HT1080 (cell line): ENCODE measurements at places on chromosomes 7 and 10. TPM values are rescaled to one million over a fixed set of nuclear protein-coding genes. Genes with fewer than 3 reads are reported as not detected.
A peak's percentile ranks its signal among the peaks of the same experiment; 100 is the strongest.

DNA sequence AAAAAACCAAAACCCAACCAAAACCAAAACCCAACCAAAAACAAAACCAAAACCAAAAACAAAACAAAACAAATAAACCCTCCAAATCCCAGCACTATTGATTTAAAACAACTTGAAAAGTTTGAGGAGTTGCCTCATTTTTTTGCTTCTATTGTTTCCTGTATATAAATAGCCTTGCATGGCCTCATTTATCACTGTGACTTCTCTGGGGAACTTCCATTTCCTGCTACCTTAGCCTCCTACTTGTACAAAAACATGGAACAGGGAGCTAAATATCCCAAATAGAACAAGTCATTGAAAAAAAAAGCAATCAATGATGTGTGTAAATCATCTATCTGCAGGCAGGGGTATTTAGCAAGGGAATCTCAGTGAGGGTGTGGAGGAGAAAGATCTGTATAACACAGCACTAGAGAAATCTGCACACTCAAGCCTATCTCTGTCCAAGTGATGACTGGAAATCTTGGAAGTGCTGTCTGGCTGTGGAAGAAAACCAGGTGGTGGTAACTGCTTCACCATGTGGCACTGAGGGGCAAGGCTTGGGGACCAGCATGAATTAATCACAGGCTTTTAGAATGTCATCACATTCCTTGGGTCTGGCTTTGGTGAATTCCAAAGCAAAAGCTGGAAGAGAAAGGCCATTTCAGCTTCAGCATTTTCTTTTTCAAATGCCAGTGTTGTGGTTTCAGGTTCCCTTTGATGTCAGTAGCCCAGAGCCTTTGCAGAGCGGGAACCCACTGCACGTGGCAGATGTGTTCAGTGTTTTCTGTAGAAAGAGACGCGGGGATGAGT lies 349.5 kb upstream of the ZNF32 start:
- DNase-seq = no peak

GIMAP7 gene
- total RNA-seq = not detected in 2 replicates

ENKUR gene
- total RNA-seq = 0.26 and 0.53 TPM in 2 replicates

DNA sequence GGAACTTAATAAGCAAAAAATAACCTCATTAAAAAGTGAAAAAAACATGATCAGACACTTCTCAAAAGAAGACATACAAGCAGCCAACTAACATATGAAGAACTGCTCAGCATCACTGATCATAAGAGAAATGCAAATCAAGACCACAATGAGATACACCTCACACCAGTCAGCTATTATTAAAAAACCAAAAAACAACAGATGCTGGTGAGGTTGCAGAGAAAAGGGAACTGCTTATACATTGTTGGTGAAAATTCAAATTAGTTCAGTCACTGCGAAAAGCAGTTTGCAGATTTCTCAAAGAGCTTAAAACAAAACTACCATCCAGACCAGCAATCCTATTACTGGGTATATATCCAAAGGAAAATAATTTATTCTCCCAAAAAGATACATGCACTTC lies 513.3 kb downstream of the MDFIC start:
- no peak for DNase-seq

CYP3A5 gene
- total RNA-seq = 0.18 and 0.57 TPM in 2 replicates

ASB15 gene
- not detected in 2 replicates for total RNA-seq

- no peak for DNase-seq
These were observed 16.3 kb downstream of the MTPN start for GRCh38 chr7:135960709-135961451.

- peak; percentile 44 for DNase-seq
These were observed 21.2 kb upstream of the UCN3 start for GRCh38 chr10:5343561-5343960.

- no peak for DNase-seq
These were observed 113.4 kb upstream of the AHR start for GRCh38 chr7:17184805-17185689.

DNA sequence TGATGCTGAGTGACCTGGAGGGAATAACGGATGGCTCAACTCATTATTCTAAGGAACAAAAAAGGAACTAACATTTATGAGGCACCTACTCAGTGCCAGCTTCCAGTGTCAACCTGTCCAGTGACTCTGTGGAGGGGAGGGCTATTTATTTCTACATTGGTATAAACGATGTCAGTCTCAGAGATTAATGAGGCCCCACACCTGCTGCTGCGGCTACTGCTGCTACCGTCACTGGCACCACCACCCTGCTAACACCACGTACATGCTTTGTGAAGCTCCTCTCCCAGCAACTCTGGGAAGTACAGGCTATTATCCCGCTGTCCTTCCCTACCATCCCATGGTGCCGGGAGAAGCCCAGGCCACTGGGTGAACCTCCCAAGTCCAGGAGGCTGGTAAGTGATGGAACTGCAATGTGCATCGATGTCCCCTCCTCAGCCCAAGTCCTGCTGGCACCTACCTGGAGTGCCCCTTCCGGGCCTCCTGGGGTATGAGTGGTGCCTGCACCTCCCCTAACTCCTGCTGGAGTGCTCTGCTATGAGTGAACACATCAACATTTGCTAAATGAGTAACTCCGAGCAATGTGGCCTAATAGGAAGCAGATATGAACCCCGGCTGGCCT lies 101.5 kb downstream of the ARHGAP22 start:
- no peak for DNase-seq

- no peak for DNase-seq
These were observed 126.3 kb downstream of the DGKB start for GRCh38 chr7:14776266-14776665.

GRCh38 chr7:66905689-66906088 lies 15.3 kb upstream of the TMEM248 start:
- DNase-seq = peak; percentile 23

- no peak for DNase-seq
These were observed 327.1 kb downstream of the GLRX3 start for GRCh38 chr10:130463104-130463875.

DNA sequence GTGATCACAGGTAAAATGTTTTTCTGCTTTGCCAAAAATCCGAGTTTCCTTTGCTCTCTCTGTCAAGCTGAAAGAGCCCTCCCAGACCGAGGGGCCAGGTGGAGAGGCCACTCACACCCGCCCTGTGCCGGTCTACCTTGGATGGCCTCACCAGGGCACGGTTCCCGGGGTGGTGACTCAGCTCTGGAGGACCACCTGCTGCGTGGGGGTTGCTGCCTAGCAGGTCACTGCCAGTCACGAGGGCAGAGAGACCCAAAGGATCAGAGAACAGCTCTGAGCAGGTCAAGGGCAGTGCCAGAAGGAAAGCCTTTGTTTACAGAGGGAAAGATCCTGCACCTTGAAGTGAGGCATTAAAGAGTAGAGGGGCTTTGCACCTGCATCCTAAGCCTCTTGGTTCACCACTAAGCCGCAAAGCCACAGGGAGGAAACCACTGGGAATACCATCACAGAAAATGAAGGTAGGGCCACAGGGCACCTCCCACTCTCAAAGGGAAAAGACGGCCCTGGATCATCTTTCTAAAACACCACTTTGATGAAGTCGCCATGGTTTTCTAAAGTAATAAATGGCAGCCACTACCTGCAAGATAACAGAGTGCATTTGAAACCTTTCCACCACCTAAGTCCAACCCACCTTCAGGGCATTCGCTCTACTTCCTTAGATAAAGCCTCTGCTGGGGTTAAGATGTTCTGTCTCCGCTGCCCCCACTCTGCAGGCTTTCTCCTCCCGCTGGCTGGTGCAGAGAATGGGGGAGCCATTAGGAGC lies 160.3 kb upstream of the KLF14 start:
- DNase-seq = peak; percentile 95

DNA sequence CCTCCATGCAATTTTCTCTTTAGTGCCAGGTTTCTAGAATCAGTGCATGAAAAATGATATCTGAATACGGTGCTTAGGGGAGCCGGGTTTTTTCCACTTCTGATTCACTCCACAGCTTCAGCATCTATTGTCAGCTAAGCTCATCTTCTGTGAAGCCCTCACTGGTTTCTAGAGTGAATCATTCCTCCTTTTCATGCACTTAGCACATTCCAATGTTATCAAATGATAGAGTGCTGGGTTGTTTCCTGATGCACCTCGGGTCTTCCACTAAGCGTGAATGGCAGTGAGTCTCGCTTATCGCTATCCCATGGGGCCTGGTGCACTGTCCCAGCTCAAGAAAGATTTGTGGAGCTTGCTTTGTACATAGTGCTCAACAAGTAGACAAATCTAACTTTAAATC lies 170.9 kb upstream of the RHEB start:
- peak; percentile 63 for DNase-seq

DNA sequence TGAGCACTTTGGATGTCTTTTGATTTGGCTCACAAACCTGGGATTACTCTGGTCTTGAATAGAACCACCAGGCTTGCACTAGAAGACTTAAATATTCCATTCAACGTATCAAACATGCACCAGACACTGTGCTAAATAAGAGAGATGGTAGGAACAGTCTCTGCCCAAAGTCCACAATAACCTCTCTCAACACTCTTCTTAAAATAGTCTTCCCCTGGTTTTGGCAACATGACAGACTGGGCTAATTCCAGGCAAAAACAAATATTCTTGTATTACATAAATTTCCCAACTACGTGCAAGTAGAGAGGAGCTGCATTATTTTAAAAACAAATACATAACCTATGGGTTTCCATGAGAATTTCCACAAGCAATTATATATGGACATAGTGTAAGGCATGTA lies 64.8 kb upstream of the PAPSS2 start:
- no peak for DNase-seq

DNA sequence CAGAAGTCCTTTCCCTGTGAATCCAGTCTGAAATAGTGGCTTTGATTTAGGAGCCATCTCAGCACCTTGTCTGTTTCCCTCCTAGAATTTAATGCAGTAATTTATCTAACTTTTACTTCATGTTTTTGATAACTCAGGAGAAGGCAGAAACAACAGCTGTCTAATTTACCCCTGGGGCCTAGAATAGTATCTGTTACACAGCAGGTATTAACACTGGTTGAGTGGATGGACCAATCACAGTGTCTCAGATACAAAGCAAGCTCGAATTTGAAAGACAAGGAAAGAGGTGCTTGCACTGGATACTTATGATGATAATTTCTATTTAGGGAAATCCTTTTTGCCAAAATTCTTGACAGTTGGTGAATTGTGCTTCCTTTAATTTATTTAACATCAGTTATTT lies 23.4 kb downstream of the CHRM2 start:
- no peak for DNase-seq

SUN3 gene
- not detected in 2 replicates for total RNA-seq

DNA sequence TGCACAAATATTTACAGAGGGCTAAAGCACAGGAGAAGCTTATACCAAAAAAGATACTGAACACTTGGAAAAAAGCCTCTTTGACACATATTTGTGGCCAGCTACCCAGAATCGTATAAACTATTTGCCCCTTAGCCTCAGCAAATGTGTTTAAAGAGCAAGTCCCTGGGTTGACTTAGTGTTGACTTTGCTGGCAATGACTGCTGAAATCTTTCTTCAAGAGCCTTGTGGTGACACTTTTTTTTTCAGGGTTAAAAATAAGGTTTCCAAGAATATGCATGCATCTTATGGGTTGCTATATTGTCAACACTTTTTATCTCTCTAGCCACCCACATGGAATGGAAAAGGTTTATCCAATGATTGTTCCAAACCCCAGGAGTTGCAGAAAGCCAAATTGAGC lies 14.9 kb upstream of the PLEKHS1 start:
- DNase-seq = no peak

DNA sequence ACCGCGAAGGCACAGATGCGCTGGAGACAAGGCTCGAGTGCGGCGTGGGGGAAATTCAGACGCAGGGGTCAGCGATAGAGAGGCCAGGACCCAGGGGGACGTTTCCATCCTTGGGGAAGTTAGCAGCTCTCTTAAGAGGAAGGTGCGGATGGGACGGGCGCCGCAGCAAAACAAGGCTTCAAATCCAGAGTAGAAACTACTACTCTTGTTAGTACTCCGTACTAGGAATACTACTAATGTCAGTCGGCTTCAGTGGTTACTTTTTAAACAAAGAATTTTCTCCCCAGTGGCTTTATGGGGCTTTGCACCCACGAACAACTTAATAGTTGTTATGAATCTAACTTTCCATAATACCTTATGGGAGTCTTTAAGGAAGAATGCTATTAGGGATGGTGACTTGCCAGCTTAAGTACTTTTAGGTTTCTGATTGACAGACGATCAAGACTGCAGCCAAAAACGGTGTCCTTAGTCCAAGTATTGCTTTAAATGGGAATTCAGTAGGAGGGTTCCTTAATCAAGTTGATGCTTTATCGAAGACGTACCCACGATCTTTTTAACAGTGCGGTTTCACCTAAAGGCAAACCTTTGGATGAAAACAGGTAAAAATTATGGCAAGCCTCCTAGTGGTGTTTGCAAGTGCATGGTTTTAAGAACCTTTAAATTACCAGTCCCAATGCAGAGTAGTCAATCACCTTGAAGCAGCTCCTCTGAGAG lies 812 bp upstream of the IDE start:
- DNase-seq = peak; percentile 13

DNA sequence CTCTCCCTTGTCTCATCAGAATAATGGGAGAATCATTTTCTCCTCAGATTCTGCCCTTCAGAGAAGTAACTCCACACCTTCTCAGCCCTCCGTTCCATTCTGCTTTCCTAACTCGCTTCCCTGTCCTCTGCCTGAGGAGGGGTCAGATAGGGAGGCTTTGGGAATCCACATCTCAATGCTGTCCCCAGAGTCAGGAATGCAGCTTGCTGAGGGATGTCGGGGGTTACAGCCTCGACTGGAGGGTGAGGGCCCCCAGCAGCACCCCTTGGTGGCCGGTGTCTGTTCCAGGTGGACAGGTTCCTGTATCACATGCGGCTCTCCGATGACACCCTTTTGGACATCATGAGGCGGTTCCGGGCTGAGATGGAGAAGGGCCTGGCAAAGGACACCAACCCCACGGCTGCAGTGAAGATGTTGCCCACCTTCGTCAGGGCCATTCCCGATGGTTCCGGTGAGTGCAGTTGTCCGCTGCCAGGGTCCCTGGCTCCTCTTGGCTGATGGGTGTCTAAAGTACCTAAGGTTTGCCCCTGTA lies 6.9 kb downstream of the HKDC1 start:
- no peak for DNase-seq

VAX1 gene
- not detected in 2 replicates for total RNA-seq

GRCh38 chr10:44307691-44308090 lies 77.2 kb downstream of the CXCL12 start:
- no peak for DNase-seq

- DNase-seq = no peak
These were observed 94.4 kb downstream of the TAX1BP1 start for GRCh38 chr7:27834179-27834921.

- no peak for DNase-seq
These were observed 746.9 kb downstream of the TYW1 start for GRCh38 chr7:67743501-67743900.

DRGX gene
- total RNA-seq = not detected in 2 replicates

GRCh38 chr10:75294866-75295701 lies 59.3 kb upstream of the COMTD1 start:
- peak; percentile 65 for DNase-seq

C10orf67 gene
- 0.10 and 0.50 TPM in 2 replicates for total RNA-seq

DNA sequence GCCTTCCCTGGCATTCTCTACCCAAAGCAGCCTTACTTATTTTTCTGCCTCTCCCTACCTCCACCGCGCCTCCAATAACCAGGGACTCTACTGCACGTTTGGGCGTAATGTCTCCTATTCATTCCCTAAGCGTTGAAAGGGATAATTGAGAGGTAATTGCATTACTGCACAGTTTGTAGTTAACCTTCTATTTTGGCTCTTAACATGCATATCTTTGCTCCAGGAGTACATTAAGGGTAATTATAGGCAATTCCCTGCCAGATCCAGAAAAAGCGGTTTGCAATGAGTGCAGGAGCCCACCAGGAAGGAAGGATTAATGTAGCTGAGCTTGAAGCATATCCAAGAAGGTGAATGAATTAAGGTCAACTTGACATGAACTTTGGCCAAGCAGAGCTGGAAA lies 558.4 kb downstream of the TYW1 start:
- no peak for DNase-seq
